NCI-H524 treated with DMSO at 0.1 percent for 48 hours (cell line): ENCODE measurements at places on chromosomes 2 and 18.

DNA sequence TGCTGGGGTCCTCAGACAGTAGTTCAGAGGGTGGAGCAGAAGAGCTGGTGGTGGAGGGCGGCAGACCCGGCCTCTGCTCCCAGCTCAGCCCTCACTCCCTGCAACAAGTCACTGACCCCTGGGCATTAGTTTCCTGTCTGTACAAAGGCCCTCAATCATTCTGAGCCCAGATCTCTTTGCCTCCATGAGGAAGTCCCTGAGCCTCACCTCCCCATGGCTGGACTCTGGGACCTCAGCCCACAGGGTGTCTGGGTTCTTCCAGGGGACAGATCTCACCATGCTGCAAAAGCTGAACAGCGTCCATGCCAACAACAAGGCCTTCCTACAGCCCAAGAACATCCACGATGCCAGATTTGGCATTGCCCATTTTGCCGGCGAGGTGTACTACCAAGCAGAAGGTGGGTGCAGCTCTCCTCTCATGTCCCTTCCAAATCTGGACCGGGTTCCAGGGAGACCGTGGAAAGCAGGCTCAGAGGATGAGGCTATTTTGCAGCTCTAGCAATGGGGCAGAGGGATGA, 49.1 kb downstream of the MYO7B start:
- no peak for DNase-seq

DNA sequence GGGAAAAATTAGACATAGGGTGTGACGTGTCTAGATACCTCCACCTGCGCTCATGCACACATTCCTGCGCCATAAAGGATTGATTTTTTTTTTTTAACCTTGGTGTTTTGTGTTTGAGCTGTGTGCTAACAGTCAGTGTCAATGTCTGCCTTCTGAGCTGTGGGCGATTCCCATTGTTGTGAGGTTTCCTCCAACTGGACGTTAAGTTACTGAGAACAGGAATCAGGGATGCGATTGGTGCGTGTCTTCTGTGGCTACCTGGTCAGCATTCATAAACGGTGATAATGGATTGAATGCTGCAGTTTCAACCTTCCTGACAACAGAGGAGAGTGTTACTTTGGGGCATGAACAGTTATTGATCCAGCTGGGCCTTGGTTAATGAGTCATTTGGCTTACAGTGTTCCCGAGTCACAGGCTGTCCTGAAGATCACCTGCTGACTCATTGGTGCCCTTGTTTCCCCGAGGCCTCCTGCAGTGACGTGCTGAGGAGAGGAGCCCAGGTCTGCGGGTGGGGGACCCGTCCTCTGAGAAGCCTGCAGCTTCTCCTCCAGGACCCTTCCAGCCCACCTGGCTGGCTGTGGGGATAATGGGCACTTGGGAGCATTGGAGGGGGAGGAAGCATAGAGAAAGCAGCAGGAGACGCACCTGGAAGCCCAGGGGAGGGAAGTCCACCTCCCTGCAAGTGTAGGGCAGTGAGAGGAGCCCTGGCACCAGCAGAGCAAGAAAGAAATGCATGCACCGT, 25.8 kb upstream of the CABYR start:
- DNase-seq = no peak

- DNase-seq = no peak
Observed at GRCh38 chr2:128269990-128270671, 48.5 kb downstream of the HS6ST1 start.

DNA sequence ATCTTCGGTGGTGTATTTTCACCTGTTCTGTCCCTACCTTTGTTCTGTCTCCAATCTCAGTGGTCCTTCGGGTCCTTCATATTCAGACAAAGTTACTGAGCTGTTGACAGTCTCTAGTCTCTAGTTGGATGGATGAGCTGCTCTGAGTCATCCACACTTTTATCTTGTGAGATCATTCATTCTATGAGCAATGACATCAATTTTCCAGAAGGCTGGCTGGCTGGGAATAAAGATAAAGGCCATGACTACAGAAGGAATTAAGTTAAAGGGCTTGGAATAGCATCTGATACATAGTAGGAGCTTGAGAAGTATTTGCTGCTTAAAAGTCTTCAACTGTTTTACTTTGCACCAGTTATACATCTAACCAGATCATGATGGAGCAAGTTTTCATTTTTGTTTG, 43.1 kb upstream of the SLC39A10 start:
- no peak for DNase-seq

GRCh38 chr18:4641771-4642368, 186.8 kb upstream of the DLGAP1 start:
- DNase-seq = no peak

- no peak for DNase-seq
Observed at GRCh38 chr2:166984188-166984587, 95.9 kb downstream of the XIRP2 start.

- DNase-seq = no peak
Observed at GRCh38 chr18:49514577-49514976, 27.5 kb upstream of the C18orf32 start.

DNA sequence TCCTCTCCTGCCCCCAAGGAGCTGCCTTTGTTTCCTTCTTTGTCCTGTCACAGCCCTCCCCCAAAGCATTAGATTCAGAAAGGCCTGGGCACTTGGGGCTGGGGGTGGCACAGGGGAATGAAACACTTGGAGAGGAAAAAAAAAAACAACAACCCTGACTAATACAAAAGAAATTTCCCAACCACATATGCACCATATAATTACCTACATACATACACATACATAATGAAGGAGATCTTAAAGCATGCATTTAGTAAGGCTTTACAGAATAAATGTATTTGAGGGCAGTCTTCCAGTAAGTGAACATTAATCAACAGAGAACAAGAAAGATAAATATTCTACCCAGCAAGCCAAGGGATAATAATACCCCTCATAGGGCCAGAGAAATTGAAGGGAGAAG, 70.0 kb upstream of the PPP1CB start:
- DNase-seq = no peak

DNA sequence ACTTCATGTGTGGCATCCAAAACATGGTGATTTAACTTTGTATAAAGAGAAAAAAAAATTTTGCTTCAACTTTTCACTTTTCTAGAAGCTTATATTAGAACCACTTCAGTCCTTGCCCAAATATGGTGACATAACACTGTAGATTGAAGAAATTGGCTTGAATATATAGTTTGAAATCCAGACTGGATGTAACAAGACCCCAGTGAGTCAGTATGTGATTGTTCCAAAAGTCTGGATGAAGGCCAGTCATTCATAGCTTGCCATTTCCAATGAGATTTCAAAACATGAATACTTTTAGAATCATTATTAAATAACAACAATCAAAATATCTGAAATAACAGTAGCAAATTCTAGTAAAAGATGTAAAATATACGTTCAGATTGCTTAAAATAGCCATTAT, 104.8 kb upstream of the FN1 start:
- DNase-seq = no peak

GRCh38 chr18:34501553-34501952, 208.5 kb upstream of the DTNA start:
- DNase-seq = no peak

GRCh38 chr2:118954297-118955060, 12.5 kb downstream of the MARCO start:
- DNase-seq = no peak

DNA sequence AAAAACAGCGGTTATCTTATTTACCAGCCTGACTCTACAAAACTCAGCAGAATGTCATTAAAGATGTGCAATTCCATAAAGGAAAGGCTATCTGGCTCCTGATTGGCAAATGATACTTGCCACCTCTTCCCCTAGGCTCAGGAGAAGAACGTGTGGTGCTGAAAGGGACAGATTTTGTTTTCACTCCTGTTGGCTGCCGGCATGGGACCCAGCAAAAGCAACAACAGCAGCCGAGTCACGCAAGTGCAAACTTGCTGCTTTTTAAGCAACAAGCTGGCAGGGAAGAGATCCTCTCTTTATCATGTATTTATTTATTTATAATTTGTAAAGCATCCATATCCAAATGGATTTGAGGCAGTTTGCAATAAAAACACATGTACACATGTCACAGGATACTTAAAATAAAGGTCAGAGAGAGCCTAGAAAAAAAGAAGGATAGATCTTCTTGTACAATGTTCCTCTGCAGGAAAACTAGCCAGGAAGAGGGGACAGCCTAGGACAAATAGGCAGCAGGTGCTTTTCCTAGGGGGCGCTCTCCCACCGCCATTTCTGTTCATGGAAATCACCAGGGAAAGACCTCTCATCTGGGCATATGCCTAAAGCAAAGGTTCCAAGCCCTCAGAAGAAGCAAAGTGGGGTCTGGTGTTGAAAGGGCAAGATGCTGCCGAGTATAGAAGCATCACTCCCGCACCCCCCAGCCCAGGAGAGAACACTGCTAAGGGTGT, 799.3 kb downstream of the BCL11A start:
- no peak for DNase-seq

GRCh38 chr2:38315707-38316333, 61.3 kb downstream of the ATL2 start:
- peak; percentile 3 for DNase-seq

- no peak for DNase-seq
Observed at GRCh38 chr18:48621815-48622555, 83.2 kb downstream of the CTIF start.

DNA sequence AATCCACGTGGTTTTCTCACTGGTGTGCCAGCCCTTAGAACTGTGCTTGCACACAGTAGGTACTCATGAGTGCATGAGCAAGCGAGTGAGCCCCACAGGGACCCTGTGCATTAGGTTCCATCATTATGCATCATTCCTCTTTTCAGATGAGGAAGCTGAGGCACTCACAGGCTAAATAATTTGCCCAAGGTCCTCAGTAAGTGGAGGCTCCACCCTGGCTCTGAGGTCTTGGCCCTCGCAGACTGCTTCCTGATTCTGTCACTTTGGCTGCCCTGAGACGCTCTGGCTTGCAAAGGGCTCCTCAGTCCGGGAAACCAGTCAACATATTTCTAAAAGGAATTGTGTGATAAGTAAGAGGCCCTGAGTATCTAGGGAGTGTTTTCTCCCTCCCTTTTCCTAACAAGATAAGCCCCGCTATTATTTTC, 71.7 kb downstream of the IL1R2 start:
- no peak for DNase-seq

GRCh38 chr2:46445556-46445955, 33.8 kb upstream of the TMEM247 start:
- DNase-seq = no peak

DNA sequence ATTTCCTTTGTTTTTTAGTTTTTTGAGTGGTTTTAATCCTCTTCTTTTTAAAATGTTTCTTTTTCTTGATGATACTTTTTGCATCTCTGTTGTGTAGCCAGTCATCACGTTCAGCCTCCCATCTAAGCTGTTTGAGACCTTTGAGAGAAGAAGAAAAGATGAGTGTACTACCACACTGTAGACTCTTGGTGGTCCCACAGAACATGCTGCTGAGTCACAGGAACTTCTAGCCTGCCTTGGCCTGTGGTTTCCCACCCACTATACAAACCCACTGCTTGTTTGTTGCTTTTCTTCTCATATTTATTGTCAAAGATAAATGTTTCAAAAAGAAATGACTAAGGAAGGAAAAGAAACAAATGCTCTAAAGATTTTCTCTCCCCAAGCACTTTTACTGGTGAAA, 5.5 kb downstream of the CEBPZOS start:
- no peak for DNase-seq

- DNase-seq = no peak
Observed at GRCh38 chr2:97900806-97901205, 94.9 kb downstream of the TMEM131 start.

- DNase-seq = no peak
Observed at GRCh38 chr2:168231609-168232241, 15.7 kb downstream of the STK39 start.

GRCh38 chr2:44671916-44672315, 269.6 kb upstream of the SIX3 start:
- DNase-seq = no peak

- no peak for DNase-seq
Observed at GRCh38 chr2:124046332-124046731, 21.2 kb downstream of the CNTNAP5 start.

GRCh38 chr2:131143803-131144202, 38.7 kb downstream of the PLEKHB2 start:
- no peak for DNase-seq

- DNase-seq = no peak
Observed at GRCh38 chr18:73948497-73948896, 199.1 kb downstream of the FBXO15 start.

GRCh38 chr2:175227393-175227792, 45.9 kb upstream of the ATP5MC3 start:
- DNase-seq = no peak

DNA sequence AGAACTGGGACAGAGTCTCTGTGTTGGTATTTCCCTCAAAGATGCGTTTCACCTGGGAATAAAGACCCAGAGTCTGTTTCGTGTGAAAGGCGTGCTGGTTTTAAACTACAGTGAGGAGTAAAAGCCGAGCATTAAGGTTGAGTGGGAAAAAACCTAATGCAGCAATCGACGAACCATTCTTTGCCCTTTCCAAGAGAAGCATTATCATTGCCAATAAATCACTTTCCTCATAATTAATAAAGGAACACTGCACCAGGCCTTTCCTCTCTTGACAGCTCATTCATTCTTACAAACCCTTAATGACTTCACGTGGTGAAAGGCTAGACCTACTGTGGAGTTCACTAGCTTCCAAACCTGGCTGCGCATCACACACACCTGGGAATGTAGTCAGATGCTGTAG, 896 bp upstream of the SLC8A1 start:
- DNase-seq = no peak

DNA sequence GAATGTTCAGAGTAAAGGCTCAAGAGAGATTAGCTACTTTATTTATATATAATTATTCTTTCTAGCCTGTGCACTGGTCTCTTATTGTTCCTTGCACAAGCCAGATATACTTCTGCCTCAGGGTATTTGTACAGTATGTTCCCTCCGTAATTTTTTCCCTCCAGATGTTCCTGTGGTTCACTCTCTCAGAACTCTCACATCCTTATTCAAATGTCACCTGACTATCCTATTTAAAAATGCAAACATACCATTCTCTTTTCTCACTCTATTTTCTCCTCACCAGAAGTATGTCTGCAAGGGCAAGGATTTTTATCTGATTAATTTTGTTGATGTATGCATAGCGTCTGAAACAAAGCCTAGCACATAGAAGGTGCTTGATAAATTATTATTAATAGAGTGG, 64.0 kb upstream of the CERS6 start:
- no peak for DNase-seq

- DNase-seq = no peak
Observed at GRCh38 chr18:28365411-28365831, 188.5 kb upstream of the CDH2 start.

DNA sequence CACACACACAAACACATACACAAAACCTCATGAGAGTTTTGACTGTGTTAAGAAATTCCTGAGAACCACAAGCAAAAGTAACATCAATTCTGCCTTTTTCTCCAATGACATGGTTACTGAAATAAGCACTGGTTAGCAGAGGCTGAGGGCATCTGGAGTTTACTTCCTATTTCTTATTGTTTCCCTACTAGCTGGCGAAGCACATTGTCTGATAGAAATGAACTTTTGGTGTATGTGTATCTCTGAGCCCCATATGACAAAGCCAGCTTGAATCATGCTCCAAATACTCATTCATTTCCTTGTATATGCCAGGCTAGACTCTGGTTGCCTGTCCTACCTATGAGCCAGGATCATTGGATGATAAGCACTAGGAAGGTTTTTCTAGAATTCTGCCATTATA, 203.1 kb downstream of the NCKAP5 start:
- no peak for DNase-seq

- no peak for DNase-seq
Observed at GRCh38 chr2:29718076-29718686, 203.2 kb downstream of the ALK start.

GRCh38 chr2:171142398-171142797, 18.3 kb downstream of the TLK1 start:
- no peak for DNase-seq

GRCh38 chr2:192687015-192687414, 492.3 kb upstream of the TMEFF2 start:
- DNase-seq = no peak
